Activated T-helper 1 cell treated with Interleukin-2 at 50 U/mL for 16 hours (primary cell): ENCODE measurements at places on chromosomes 1 and 21.

DNA sequence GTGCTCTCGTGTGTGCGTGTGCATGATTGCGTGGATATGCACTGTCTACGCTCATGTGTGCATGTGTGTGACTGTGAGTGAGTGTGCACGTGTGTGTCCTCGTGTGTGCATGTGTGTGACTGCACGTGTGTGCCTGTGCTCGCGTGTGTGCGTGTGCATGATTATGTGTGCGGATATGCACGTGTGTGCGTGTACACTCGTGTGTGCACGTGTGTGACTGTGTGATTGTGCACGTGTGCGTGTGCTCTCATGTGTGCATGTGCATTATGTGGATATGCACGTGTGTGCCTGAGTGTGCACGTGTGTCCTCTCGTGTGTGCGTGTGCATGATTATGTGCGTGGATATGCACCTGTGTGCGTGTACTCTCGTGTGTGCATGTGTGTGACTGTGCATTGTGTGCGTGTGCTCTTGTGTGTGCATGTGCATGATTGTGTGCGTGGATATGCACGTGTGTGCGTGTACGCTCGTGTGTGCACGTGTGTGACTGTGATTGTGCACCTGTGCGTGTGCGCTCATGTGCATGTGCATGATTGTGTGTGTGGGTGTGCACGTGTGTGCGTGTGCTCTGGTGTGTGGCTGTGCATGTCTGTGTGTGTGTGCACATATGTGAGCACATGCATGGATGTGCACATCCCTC lies 2.2 kb downstream of the MMEL1 start:
- DNase-seq = no peak

GRCh38 chr1:7119156-7119555 lies 333.9 kb downstream of the CAMTA1 start:
- no peak for DNase-seq

GRCh38 chr1:115452600-115453329 lies 114.7 kb upstream of the NGF start:
- DNase-seq = no peak

GRCh38 chr1:231940701-231941100 lies 314.1 kb downstream of the DISC1 start:
- DNase-seq = no peak

DNA sequence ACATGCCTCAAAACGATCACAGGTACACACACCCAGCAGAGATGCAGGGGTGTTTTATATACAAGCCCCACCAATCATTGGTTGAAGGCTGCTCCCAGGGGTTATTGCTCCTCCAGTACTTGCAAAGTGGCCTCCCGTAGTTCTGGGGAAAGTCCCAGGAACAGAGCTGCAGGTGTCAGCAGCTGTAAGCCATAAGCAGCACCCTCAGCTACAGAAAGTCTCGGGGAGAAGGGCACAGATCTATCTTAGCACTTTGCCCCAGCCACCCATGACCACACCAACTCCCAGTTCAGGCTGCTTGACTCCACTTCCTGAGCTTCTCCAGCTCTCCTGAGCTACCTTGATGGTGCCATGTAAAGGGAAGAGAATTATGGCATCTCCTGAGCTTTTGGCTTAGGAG lies 222.7 kb upstream of the GJB5 start:
- no peak for DNase-seq

- no peak for DNase-seq
Measured at GRCh38 chr21:37732927-37733326, 183.3 kb downstream of the KCNJ6 start.
